Dermis microvascular lymphatic vessel endothelial cell (primary cell): ENCODE measurements at places on chromosomes 11 and 22. TPM values are rescaled to one million over a fixed set of nuclear protein-coding genes. Genes with fewer than 3 reads are reported as not detected.

Gene RAG2
- total RNA-seq: not detected in 2 replicates

Gene SLC22A8
- not detected in 2 replicates for total RNA-seq

Gene ANO1
- not detected in 2 replicates for total RNA-seq

Gene FLRT1
- total RNA-seq: not detected in 2 replicates

Gene CDC42BPG
- 0.13 and 0.38 TPM in 2 replicates for total RNA-seq

Gene MYO7A
- 8.3 and 15.4 TPM in 2 replicates for total RNA-seq

Gene CSRP3
- total RNA-seq: not detected in 2 replicates
